ENCODE measurements at places on chromosomes 12 and 14.
A peak's percentile ranks its signal among the peaks of the same experiment; 100 is the strongest.

DNA sequence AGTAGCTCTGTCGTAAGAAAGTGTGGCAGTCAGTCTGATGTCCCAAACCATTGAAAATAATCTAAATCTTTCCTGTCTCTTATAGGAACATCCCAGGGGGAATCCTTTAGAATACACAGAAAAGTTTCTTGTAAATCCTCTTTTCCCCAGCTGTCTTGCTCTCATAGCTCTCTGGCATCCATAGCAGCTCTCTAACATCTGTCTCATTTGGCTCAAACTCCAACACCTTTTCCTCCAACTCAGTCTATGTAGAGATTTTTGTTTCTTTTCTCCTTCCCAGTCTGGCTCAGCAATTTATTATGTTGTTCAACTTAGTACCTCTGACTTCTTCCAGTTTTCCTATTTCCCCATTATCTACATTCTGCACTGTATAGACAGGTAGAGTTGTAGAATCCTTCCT, 84.4 kb upstream of the NEDD1 start:
- DNase-seq, result no peak

DNA sequence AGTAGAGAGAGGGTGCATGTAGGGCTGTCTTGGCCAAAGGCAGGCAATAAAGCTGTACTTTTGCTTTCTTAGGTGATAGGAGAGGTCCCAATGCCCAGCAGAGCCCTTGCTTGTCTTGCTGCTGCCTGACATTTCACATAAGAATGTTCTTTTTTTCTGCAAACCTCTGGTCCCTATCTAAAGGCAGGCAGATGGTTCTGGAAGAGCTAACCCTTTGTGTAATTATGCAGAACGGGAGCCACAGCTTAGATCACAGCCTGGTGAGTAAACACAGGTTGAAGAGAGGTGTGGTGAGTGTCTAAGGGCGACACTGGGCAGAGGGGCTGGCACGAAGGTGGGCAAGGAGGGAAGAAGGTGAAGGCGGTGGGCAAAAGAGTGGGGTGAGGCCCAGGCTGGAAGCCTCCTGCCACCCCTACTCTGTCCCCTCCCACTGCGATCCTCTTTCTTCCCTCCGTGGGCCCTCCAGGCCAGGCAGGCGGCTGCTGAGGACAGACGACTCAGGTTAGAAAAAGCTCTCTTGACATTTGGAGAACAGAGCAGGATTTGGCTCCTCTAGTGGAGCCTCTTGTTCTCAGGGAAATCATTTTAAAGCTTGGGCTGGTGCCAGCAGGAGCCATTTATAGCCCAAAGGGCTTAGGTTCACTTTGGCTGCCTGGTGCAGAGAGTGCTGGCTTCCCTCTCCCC, 42.8 kb downstream of the PRMT8 start:
- no peak for DNase-seq

DNA sequence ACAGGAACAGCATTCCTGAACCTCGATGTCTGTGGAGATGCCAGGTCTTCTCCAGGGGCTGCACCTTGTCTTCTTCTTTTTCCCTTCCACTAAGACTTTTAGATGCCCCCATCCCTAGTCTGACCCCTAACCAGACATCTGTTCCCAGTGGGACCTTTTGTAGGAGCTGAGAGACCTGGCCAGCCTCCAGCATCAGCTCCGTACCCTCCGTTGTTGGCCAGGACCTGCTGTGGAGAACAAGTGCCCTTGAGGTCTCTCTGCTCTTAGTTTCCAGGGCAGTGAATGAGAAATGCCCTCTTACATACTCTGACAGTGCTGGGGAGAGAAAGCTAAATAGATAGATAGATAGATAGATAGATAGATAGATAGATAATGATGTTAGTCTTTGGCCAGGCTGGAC, 16.8 kb upstream of the SDR39U1 start:
- no peak for DNase-seq

DNA sequence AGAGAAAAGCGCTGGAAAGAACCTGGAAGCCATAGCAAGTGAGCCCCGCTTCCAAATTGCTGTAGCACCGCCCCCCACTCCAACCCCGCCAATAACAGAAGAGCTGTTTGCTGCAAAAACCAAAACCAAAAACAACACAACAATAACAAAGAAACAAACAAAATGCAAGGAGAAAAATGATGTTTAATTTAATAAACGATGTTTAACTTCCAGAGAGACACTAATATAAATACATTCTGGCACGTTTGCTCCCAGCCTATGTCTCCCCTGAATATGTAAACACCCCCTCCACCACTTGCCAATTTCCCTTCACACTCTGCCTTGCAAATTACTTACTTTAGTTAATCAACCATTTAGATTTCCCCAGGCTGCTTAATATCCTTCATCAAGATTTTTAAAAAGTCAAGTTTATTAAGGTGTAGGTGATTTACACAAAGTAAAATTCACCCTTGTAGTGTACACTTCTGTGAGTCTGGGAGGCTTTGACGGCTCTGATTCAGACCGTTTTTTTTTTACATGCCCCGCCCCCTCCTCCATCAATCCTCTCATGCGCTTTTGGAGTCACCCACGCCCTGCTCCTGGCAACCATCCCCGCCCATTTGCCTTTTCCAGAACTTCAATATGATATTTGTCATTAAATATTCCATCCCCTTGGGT, 482 bp upstream of the IFI27L2 start:
- peak; percentile 14 for DNase-seq

GRCh38 chr12:62625228-62625627, 158.6 kb downstream of the MON2 start:
- no peak for DNase-seq

DNA sequence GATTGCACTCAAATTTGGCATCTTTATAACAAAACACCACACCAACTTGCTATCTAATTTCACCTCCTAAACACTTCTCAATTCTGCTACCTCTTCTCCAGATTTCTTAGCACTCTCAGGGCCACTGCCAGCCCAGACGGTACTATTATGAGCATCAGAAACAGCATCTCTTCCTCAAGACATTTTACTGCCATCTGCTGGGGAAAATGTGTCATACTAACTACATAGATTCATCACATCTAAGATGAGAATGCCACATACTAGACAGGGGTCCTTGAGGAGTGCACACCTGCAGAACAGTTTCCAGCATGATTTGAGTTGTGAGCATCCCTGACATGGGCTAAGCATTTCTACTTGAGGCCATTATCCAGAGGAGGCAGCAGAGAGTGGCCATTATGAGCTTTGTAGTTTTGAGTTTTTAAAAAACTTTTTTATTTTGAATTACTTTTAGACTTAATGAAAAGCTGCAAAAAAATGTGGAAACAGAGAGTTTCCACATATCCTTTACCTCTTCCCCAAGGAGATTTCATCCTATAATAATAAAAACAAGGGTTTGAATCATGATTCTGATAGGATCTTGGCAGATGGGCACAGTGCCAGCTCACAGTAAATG, 15.1 kb upstream of the GRIP1 start:
- DNase-seq, result peak; percentile 13

- no peak for DNase-seq
Observed at GRCh38 chr12:132450418-132451171, 39.4 kb upstream of the FBRSL1 start.

GRCh38 chr12:38823314-38823713, 82.1 kb downstream of the CPNE8 start:
- DNase-seq, result no peak

- no peak for DNase-seq
Observed at GRCh38 chr12:16166563-16167470, 110.7 kb downstream of the SLC15A5 start.

GRCh38 chr14:87323191-87323590, 669.8 kb downstream of the GALC start:
- no peak for DNase-seq

- DNase-seq, result no peak
Observed at GRCh38 chr14:61051051-61051450, 70.0 kb downstream of the SLC38A6 start.

Data from stimulated activated CD4-positive, alpha-beta T cell treated with anti-CD3 and anti-CD28 coated beads, TNF-alpha, amount 100 ng/mL, for 24 hours (primary cell).